HS-5 (cell line): ENCODE measurements at places on chromosomes 16 and 17.

GRCh38 chr17:64356304-64356686 is 34.4 kb downstream of the PECAM1 start:
- no peak for DNase-seq

GRCh38 chr17:44779211-44780025 is 20.6 kb downstream of the ADAM11 start:
- no peak for DNase-seq

DNA sequence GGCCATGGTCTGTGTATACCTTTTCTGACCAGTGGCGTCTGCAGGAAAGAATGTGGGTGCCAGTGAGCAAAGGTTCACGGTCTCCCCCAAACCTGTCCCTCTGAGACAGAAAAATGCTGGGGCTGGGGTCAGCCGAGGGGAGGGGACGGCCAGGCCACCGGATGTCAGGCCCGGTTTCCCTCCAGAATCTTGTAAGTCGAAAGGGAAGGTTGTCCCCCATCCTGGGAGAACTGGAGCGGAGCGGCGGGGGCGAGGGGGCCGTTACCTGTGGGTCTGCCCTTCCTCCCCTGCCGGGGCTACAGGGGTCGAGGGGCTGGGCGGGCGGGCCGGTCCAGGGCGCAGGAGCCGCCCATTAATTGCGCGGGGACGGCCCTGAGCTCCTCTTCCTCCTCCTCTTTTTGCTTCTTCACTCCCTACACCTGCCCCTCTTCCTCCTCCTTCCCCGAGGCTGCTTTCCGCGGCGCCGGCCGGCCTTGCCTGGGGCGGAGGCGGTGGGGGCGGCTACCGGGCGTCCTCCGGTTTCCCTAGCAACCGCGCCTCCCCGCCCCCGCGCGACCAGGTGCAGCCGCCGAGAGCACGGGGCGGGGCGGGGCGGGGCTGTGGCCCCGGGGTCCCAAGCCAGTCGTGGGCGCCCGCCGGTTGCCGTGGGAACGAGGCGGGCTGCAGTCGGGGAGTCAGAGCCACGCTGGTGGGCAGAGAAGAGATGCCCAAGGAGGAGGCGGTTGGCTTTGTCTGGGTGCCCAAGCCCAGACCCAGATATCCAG is at the start of gene MARCHF10:
Gene MARCHF10 (minus strand): TSS at position 503 of the 764 bp plus-strand sequence. CDS start 6,579 bp downstream, outside the sequence.
- no peak for DNase-seq

DNA sequence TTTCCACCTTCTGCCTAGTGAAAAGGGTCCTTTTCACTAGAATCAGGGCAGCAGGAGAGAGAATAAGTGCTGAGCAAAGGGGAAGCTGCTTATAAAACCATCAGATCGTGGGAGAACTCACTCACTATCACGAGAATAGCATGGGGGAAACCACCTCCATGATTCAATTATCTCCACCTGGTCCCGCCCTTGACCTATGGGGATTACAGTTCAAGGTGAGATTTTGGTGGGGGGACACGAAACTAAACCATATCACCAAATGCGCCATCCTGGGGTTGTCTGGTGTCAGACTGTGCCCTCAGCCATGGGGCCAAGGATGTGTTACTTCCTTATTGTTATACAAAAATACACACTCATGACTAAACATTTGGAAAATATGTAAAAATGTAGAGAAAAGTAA is 10.4 kb upstream of the KATNB1 start:
- DNase-seq, result no peak

DNA sequence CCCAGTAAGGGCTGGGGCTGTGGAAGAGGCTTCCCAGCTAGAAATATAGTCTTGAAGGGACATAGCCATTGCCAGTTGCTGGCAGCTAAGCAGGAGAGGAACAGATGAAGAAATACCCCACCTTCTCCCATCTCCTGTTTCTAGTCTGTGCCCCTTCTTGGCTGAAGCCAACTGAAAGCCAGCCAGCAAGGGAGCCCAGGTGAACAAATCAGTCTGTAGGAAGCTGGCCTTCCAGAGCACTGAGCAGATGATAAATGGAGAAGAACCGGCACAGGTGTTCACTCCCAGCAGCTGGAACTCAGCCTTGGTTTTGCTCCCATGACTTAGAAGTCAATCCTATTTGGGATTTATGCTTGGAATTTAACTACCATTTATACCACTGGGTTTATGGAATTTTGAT is 69.2 kb upstream of the DHX40 start:
- DNase-seq, result no peak

DNA sequence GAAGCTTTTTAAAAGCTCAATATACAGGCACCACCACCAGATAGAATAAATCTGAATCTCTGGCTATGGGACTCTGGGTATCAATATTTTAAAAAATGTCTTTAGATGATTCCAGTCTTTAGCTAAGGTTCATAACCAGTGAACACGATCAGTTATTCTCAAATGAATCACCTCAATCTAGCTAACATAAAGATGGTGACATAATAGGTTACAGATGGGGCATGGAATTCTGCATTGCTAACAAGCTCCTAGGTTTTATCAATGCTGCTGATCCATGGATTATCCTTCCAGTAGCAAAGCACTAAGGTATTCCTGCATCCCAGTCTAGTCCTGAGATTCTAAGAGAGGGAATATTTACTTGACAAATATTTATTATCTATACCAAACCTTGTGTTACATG is 415.5 kb upstream of the CDH11 start:
- DNase-seq, result no peak

DNA sequence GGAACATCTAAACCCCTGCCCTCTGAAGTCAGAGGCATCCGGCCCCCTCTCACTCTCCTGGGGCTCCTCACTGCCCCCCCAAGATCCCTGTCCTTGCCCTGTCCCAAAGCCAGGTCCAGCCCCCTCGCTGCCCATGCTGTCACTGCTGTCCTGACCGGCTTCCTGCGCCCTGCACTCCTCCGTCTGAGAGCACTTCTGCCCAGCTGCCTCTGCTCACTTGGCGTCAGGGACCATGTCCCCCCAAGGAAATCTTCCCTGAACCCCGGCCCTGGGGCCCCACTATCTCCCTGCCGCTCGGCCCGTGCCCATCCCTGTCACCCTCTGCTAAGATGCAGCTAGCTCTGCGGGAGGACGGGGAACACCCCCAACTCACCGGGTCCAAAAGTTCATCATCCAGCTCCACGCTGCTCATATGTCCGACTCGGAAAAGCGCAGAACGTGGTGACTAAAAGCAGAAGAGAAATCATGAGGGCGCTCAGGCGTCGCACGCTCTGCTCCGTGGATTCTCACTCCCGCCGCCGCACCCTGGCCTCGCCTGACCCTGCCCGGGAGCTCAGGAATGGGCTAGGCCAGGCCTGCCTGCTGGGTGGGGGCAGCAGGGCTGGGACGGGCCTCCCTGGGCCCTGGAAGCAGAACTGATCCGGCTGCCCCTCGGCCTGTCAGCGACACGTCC is 9.8 kb downstream of the CLCN7 start:
- DNase-seq, result no peak

- DNase-seq, result no peak
These were observed 987 bp upstream of the SLC4A1 start for GRCh38 chr17:44268709-44269534.

GRCh38 chr17:71727723-71728122 is 393.1 kb upstream of the SOX9 start:
- DNase-seq, result no peak

DNA sequence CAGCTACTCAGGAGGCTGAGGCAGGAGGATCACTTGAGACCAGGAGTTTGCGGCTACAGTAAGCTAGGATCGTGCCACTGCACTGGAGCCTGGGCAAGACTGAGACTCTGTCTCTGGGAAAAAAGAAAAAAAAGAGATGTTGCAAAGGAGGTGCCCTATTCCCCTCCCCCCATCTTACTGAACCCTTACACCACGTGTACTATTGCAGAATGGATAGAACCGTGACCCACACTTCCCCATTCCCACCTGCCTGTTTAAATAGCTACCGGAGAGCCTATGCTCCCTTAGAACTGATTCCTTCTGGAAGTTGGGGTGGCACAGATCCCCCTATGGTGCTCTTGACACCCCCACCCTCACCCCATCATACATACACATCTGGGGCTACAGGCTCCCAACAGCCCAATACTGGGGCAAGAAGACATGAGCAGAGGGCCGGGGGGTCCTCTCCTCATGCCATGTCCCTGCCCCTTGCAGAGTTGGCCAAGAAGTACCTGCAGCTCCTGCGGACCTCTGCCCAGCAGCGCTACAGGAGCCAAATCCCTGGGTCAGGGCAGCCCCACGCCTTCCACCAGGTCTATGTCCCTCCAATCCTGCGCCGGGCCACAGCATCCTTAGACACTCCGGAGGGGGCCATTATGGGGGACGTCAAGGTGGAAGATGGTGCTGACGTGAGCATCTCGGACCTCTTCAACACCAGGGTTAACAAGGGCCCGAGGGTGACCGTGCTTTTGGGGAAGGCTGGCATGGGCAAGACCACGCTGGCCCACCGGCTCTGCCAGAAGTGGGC is 35.7 kb downstream of the NLRC5 start:
- no peak for DNase-seq
